A172 (cell line): ENCODE measurements at places on chromosomes 1 and 21.
A peak's percentile ranks its signal among the peaks of the same experiment; 100 is the strongest.

DNA sequence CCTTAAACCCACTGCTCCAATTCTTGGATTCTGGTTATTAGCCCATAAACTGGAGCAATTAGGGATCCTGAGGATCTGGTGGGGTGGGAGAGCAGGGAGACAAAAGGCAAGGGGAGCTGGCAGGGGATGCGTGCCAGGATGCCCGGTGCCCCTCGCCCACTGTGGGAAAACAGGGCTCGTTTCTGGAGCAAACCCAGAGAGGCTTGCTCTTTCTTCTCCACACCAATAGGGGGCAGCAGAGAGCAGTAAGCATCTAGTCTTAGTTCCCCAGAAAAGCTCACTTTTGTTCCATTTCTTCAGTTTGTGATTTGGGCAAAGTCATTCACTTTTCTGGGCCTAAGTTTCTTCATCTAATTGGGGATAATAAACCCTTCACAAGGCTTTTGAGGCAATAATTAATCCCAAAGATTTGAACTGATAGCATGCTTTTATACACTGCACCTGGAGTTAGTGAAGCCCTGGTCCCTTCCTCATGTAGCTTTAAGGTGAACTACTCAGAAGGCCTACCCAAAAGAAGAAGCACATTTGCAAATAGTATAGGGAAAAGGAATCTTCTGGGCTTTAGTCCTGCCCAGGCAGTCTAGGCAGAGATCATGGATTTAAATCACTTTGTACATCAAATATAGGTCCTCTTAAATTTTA lies 160.6 kb upstream of the USP24 start:
- DNase-seq, result peak; percentile 30

DNA sequence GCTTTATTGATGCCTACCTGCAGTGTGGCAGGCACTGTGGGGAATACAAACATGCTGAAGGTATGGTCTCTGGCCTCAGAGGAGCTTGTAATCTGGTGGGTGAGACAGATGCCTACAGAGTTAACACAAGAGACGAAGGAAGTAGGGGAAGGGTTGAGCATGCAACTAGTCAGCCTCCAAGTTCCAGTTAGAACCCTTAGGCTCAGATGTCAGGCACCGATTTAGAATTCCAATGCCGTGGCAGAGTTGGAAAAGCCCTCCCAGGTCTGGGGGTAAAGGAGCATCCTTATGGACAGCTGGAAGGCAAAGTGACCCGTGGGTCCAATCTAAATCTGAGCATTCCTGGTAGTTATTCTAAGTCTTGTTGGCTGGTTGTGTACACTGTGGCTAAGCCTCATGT lies 132.9 kb upstream of the GJB5 start:
- no peak for DNase-seq

GRCh38 chr21:32520875-32521735 lies 64.2 kb downstream of the TCP10L start:
- peak; percentile 98 for DNase-seq

DNA sequence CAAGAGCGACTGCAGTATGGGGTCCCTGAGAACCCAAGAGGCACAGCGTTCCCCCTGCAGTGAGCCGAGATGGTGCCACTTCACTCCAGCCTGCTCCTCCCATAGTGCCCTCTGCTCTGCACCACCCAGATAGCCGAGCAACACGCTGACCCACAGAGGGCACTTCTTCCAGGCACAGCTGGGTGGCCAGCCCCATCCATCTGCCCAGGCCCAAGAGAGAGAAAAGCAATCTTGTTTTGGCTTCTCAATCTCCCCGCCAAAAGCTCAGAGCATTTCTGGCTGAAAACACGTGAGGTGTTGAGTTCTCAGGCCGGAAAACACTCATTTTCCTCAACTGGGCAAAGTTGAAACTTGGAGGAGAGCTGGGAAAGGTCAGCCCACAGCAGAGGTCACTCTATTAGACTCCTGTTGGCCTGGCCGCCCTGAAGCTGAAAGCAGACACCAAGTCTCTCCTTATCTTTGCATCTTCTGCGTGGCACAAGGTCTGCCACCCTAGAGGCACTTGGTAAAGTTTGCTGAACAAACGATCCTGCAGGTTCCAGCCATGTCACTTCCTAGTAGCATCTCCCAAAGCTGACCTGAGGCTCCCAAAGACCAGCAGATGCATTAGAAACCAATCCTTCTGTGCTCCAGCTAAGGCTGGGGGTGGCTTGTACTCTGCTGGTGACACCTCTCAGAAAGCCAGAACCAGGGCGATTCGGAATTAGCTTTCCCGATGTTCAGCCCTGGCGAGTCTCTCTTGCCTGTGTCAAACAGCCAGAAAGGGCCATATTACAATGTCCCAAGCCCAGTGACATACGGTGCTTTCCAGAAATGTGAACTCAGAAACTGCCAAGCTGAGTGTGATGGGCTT lies 10.9 kb downstream of the CAPN9 start:
- no peak for DNase-seq

GRCh38 chr1:85407746-85408377 lies 57.1 kb downstream of the DDAH1 start:
- DNase-seq, result no peak
